T-cell (primary cell): ENCODE measurements at places on chromosomes 1 and 21. TPM values are rescaled to one million over a fixed set of nuclear protein-coding genes. Genes with fewer than 3 reads are reported as not detected.

Gene ARHGAP30
- total RNA-seq: 193 TPM

Gene OLIG2
- not detected for total RNA-seq

Gene MATN1
- 0.23 TPM for total RNA-seq

Gene OR2T29
- total RNA-seq: not detected

Gene FMO5
- 0.95 TPM for total RNA-seq

Gene CCDC185
- total RNA-seq: not detected

GRCh38 chr1:205438213-205439158, 16.6 kb upstream of the LEMD1 start:
- H3K36me3 ChIP-seq: no peaks in the 10 kb centered on the region
- no peak for DNase-seq
- peaks cover 4% of the 10 kb centered on the region for H3K4me1 ChIP-seq
- no peak overlapping the region for H3K27ac ChIP-seq

GRCh38 chr1:89837036-89837481, 16.2 kb downstream of the LRRC8D start:
- H3K4me1 ChIP-seq: no peaks in the 10 kb centered on the region
- H3K36me3 ChIP-seq: no peaks in the 10 kb centered on the region
- no peak overlapping the region for H3K27ac ChIP-seq
- no peak for DNase-seq
- no peak overlapping the region for H3K4me3 ChIP-seq

GRCh38 chr1:177480741-177481305, 310.1 kb downstream of the BRINP2 start:
- H3K36me3 ChIP-seq: no peaks in the 10 kb centered on the region
- H3K27me3 ChIP-seq: no peaks in the 10 kb centered on the region
- H3K4me1 ChIP-seq: no peaks in the 10 kb centered on the region
- no peak overlapping the region for H3K4me3 ChIP-seq

- no peaks in the 10 kb centered on the region for H3K4me1 ChIP-seq
- no peaks in the 10 kb centered on the region for H3K27me3 ChIP-seq
- no peak for DNase-seq
- H3K4me3 ChIP-seq: no peak overlapping the region
Measured at GRCh38 chr1:172004671-172005070, 163.4 kb downstream of the DNM3 start.

DNA sequence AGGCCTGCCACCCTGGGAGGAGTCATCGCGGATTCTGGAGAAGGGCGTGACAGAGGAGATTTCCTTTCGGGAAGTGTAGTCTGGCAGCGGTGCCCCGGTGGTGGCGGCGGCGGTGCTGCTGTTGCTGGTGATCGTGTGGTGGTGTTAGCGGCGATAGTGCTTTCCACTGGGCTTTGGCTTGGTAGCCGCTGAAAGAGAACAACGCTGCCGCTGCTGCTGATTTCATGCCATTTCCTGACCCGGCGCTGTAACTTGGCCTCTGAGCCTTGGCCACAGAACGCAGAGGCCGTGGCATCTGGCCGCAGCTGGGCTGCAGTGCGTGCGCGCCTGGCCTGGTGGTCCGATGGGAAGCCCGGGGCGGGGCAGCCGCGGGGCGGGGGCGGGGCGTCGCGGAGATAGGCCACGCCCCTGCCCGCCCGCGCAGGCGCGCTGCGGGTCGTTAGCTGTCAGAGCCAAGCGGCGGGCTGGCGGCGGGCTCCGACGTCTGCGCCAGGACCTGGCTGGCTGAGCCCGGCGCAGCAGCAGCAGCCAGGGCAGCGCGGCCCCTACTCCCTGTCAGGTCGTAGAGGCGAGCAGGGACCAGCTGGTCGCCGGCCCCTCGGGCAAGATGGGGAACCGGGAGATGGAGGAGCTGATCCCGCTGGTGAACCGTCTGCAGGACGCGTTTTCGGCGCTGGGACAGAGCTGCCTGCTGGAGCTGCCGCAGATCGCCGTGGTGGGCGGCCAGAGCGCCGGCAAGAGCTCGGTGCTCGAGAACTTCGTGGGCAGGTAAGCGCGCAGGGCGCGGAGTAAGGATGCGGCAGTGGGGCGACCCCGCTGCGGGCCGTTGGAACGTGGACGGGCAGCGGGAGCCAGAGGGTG, at the start of gene DNM3:
Gene DNM3, plus strand, starts transcription at position 449 of the 861 bp plus-strand sequence. Its CDS starts 159 bp downstream, at position 608.
- H3K27me3 ChIP-seq: peaks cover 10% of the 10 kb centered on the region
- DNase-seq: peak; percentile 76
- peak within 1 kb of the TSS; percentile 85 for H3K4me3 ChIP-seq
- no peak within 1 kb of the TSS for H3K27ac ChIP-seq
- H3K36me3 ChIP-seq: no peaks in the 10 kb centered on the region

DNA sequence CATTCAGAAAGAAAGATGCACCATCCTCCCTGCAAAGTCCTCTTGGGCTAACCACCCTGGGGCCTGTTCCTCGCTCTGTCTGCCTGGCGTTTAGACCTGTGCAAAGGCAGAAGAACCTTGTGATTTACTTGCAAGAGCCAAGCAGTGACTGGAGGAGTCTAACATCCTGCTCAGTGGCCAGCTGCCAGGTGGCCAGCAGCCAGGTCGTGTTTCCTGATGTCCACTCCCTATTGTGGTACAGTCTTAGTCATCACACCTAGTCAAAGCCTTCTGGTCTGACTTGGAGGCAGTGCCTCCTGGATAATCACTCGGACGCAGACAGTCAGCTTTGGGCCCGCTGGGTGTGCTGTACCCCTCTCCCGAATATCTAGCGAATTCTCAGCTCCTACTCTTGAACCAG, 118.1 kb downstream of the PGBD5 start:
- H3K4me1 ChIP-seq: peaks cover 4% of the 10 kb centered on the region
- no peak overlapping the region for H3K4me3 ChIP-seq
- H3K36me3 ChIP-seq: no peaks in the 10 kb centered on the region
- H3K27me3 ChIP-seq: peaks cover 15% of the 10 kb centered on the region
- DNase-seq: no peak

GRCh38 chr1:11650331-11650991, 3.8 kb downstream of the FBXO2 start:
- no peaks in the 10 kb centered on the region for H3K27me3 ChIP-seq
- H3K4me3 ChIP-seq: peak overlapping the region; percentile 32
- no peaks in the 10 kb centered on the region for H3K36me3 ChIP-seq
- H3K4me1 ChIP-seq: peaks cover 4% of the 10 kb centered on the region
- H3K27ac ChIP-seq: peak overlapping the region; percentile 51

- DNase-seq: no peak
- H3K36me3 ChIP-seq: no peaks in the 10 kb centered on the region
- H3K4me3 ChIP-seq: no peak overlapping the region
- H3K4me1 ChIP-seq: no peaks in the 10 kb centered on the region
- no peak overlapping the region for H3K27ac ChIP-seq
- H3K27me3 ChIP-seq: peaks cover 2% of the 10 kb centered on the region
Measured at GRCh38 chr1:167878372-167879160, 35.4 kb downstream of the ADCY10 start.

DNA sequence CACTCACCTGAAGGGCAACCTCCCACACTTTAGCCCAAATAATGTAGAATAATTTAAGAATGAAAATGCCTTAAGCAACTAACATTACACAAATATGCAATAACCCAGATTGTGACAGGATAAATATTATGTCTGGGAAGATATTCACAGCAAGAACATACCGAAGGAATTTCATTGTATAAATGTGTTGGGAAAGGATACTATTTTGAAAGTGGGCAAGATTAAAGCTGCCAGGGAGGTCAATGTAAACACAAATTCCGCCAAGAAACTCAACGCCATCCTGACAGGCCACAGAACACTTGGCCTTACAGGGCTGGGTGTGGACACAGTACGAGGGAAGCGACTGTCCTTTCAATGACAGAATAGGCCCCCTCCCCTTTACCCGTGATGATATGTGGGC, 173.3 kb downstream of the RUNX1 start:
- H3K4me1 ChIP-seq: no peaks in the 10 kb centered on the region
- H3K27me3 ChIP-seq: no peaks in the 10 kb centered on the region
- no peak overlapping the region for H3K27ac ChIP-seq
- no peak for DNase-seq
- no peak overlapping the region for H3K4me3 ChIP-seq

DNA sequence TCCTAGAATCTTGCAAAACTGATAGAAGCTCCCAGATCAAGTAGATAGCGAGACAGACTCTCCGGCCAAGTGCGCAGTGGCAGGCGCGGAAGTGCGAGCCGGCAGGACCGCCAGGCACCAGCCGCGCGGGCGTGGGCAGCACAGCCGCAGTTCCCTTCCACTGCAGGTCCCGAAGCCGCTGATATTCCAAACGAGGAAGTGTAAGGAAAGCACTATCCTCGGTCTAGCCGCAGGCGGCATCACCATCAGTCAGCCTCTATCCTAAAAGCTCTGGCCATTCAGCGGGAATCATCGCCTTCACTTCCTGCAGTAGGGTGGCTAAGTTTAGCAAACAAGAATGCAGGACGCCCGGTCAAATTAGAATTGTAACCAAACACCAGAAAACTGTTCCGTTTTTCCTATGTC, 710 bp downstream of the GLRX2 start:
- no peak for DNase-seq
- peak overlapping the region; percentile 45 for H3K27ac ChIP-seq
- peaks cover 8% of the 10 kb centered on the region for H3K4me1 ChIP-seq

GRCh38 chr1:17059391-17060305, 5.8 kb upstream of the SDHB start:
- no peak overlapping the region for H3K4me3 ChIP-seq
- no peak overlapping the region for H3K27ac ChIP-seq
- H3K27me3 ChIP-seq: peaks cover 2% of the 10 kb centered on the region

- peaks cover 24% of the 10 kb centered on the region for H3K27me3 ChIP-seq
- no peaks in the 10 kb centered on the region for H3K4me1 ChIP-seq
- H3K27ac ChIP-seq: no peak overlapping the region
- no peak for DNase-seq
- H3K4me3 ChIP-seq: no peak overlapping the region
- no peaks in the 10 kb centered on the region for H3K36me3 ChIP-seq
Measured at GRCh38 chr1:180918519-180918918, 5.8 kb downstream of the KIAA1614 start.

DNA sequence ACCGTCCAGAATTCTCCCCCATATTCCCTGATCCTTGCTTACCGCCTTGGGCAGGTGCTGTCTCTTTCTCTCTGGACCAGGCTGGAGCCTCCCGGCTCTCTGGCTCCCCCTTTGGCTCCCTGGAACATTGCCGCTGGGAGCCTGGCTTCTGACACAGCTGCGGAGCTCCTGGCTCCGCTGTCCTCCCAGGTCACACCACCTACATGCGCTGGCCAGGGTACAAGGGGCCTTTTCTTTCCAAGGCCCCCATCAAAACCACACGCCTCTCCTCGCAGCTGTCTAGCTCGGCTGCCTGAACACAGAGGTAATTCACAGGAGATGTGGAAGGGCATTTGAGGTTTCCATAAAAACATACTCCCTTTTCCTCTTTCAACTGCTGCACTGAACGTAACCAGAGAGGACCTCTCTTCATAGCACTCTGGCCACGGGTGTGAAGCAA, 7.5 kb upstream of the ZNF648 start:
- peaks cover 23% of the 10 kb centered on the region for H3K27me3 ChIP-seq
- H3K4me1 ChIP-seq: peaks cover 4% of the 10 kb centered on the region
- no peak overlapping the region for H3K4me3 ChIP-seq
- no peak overlapping the region for H3K27ac ChIP-seq
